ENCODE measurements at places on chromosomes 2 and 18. TPM values are rescaled to one million over a fixed set of nuclear protein-coding genes. Genes with fewer than 3 reads are reported as not detected.

The KIAA2012 gene
- 0.11 TPM for total RNA-seq

The POTEJ gene
- total RNA-seq, result not detected

The CXCR2 gene
- not detected for total RNA-seq

The SLC14A1 gene
- total RNA-seq, result 42.7 TPM

The DES gene
- total RNA-seq, result 182 TPM

The GDF7 gene
- 11.6 TPM for total RNA-seq

The KCNK3 gene
- total RNA-seq, result 7.2 TPM

The ASB18 gene
- not detected for total RNA-seq

The GALR1 gene
- not detected for total RNA-seq

The CD207 gene
- total RNA-seq, result not detected

The CDH19 gene
- 0.21 TPM for total RNA-seq

The DPP10 gene
- not detected for total RNA-seq

The ACMSD gene
- total RNA-seq, result not detected

The CD226 gene
- 3.3 TPM for total RNA-seq

The AMER3 gene
- total RNA-seq, result not detected

The TGFBRAP1 gene
- 30.1 TPM for total RNA-seq

The ONECUT2 gene
- total RNA-seq, result 0.11 TPM

The MROH2A gene
- total RNA-seq, result not detected

The DAPL1 gene
- not detected for total RNA-seq

The CCDC74B gene
- 2.3 TPM for total RNA-seq

All from ascending aorta (tissue), 2 donors.